T-helper 2 cell treated with Interferon-gamma antibody and Interleukin-4, amounts not matched to agents 100 ng/mL and 5 ng/mL, for 36 hours (primary cell): ENCODE measurements at places on chromosomes 5 and 9. TPM values are rescaled to one million over a fixed set of nuclear protein-coding genes. Genes with fewer than 3 reads are reported as not detected.

FBN2 gene
- not detected in 2 replicates for total RNA-seq

TLX3 gene
- not detected in 2 replicates for total RNA-seq

IL3 gene
- total RNA-seq: 0.82 TPM in 2 replicates

SPATA31C1 gene
- total RNA-seq: not detected in 2 replicates

MYMK gene
- not detected in 2 replicates for total RNA-seq

PDE6A gene
- not detected in 2 replicates for total RNA-seq

SLC6A19 gene
- total RNA-seq: not detected in 2 replicates

ADAMTS13 gene
- total RNA-seq: 2.3 TPM in 2 replicates

SPATA31A7 gene
- not detected in 2 replicates for total RNA-seq

CLK4 gene
- 25.1 and 26.9 TPM in 2 replicates for total RNA-seq

TPM2 gene
- 5.9 and 6.0 TPM in 2 replicates for total RNA-seq

ADGRV1 gene
- total RNA-seq: 0.02 and 0.59 TPM in 2 replicates

NKD2 gene
- 33.6 and 34.4 TPM in 2 replicates for total RNA-seq

TMEM252 gene
- total RNA-seq: not detected in 2 replicates

FRRS1L gene
- total RNA-seq: not detected in 2 replicates

PCA3 gene
- not detected in 2 replicates for total RNA-seq

LPAR1 gene
- total RNA-seq: not detected in 2 replicates

CNTFR gene
- not detected in 2 replicates for total RNA-seq

GARIN3 gene
- not detected in 2 replicates for total RNA-seq

SHC3 gene
- not detected in 2 replicates for total RNA-seq

PCDHAC2 gene
- total RNA-seq: not detected in 2 replicates

FAM78A gene
- 99.3 and 101 TPM in 2 replicates for total RNA-seq

NPR3 gene
- total RNA-seq: not detected in 2 replicates

DDX41 gene
- 116 and 120 TPM in 2 replicates for total RNA-seq

ST8SIA4 gene
- total RNA-seq: 73.8 and 77.2 TPM in 2 replicates

ZFP2 gene
- 0.18 TPM in 1 of 2 replicates, not detected in the other for total RNA-seq

SUSD3 gene
- 58.8 and 59.9 TPM in 2 replicates for total RNA-seq
